ENCODE measurements at places on chromosomes 4 and X.

DNA sequence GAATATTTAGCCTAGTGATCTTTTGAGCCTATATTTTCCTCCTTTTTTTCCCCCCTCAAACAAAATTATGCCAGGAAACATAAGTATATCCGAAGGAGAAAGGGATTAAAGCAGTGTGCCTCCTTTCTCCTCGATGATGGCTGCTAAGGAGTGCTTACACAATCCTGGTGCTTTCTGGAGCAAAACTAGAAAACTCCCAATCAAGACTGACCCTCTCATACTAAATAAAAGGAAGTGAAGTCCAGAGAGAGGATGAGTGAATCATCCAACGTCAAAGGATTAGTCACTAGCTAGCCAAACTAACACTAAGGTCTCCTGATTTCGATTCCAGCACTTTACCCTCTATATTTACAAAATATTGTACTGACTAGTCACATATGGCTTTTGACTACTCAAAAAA lies 146.8 kb downstream of the PPP3CA start:
- DNase-seq = no peak

- DNase-seq = no peak
Measured at GRCh38 chrX:152915541-152916241, 17.8 kb downstream of the ZNF185 start.

GRCh38 chr4:38281371-38282071 lies 321.3 kb downstream of the PTTG2 start:
- no peak for DNase-seq

- no peak for DNase-seq
Measured at GRCh38 chrX:2397229-2398063, 103.3 kb downstream of the DHRSX start.

- DNase-seq = peak; percentile 77
Measured at GRCh38 chrX:7147413-7147977, at the start of gene STS. Gene STS, plus strand, starts transcription at chrX:7147712. Its CDS starts 105,488 bp downstream, at chrX:7253200.

GRCh38 chr4:40856840-40857362 lies 107.1 kb downstream of the NSUN7 start:
- DNase-seq = peak; percentile 78

GRCh38 chr4:31043382-31044062 lies 323.4 kb downstream of the PCDH7 start:
- DNase-seq = no peak

GRCh38 chrX:39764441-39764914 lies 333.3 kb downstream of the BCOR start:
- no peak for DNase-seq

GRCh38 chrX:54798137-54798536 lies at the start of gene ITIH6:
Gene ITIH6, minus strand, starts transcription at chrX:54798255. Its CDS starts 45 bp downstream, at chrX:54798210.
- DNase-seq = no peak

GRCh38 chr4:94373752-94374151 lies 31.1 kb upstream of the HPGDS start:
- no peak for DNase-seq

GRCh38 chr4:176044589-176044951 lies 21.1 kb upstream of the WDR17 start:
- DNase-seq = no peak

DNA sequence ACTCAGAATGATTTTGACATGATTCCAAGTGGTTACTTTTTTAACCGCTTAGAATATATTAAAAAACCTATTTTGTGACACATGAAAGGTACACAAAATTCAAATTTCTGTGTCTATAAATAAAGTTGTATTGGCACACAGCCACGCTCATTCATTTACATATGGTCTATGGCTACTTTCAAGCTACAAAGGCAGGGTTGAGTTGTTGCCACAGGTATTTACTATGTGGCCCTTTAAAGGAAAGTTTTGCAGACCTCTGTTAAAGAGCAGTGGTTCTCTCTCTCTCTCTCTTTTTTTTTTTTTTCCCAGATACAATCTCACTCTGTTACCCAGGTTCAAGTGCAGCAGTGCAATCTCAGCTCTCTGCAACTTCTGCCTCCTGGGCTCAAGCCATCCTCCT lies 23.0 kb downstream of the GPM6B start:
- no peak for DNase-seq

- DNase-seq = peak; percentile 43
Measured at GRCh38 chr4:7391637-7392437, 42.9 kb downstream of the PSAPL1 start.

DNA sequence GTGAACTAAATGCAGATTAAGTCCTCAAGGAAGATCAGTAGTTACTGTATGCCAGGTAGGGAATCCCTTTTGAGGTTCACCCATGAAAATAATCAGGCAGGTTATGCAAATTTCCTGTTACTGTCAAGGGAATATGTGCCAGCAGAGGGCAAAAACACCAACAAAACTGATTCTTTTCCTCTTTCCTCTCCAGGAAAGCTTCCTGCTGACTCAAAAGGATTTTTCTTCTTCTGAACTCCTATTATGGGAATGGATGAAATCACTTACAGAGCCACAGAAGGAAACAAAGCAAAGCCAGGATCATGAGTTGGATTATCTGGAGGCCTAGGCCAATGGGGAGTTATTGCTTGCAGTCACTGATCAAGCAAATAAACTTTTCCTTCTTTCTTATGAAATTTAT lies 49.7 kb downstream of the TMPRSS11F start:
- DNase-seq = no peak

DNA sequence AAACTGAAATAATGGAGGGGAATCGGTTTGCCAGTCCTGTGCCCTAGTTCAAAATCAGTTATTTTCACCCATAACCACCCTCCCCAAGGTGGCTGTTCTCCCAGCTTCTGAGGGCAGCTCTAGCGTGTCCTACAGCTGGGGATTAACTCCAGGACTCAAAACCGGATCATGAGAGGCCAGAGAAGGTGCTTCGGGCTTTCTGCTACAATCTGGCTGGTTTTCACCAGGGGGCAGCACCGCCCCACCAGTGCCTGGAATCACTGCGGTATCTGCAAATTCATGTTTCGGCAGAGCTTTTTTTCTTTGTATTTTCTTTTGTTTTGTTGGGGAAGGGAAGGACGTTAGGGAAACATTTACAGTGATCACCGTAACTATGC lies 28.4 kb downstream of the PDHA1 start:
- peak; percentile 85 for DNase-seq

DNA sequence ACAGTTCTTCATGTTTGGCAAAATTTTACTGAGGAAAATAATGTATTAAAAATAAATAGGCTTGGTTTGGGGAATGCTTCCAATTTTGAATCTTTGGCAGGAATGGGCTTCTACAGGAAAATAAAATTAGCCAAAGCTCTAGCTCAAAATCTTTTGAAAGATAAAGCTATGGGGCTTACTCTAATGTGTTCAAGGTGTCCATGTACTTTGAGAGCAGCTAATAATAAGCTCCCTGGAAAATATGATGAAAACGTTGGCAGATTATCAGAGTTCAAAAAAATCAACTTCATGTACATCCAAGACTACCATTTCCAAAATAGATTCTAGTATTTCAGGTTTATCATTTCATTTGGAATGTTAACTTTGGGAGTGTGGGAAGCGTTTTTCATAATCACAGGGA lies 158.4 kb downstream of the EMCN start:
- DNase-seq = no peak

GRCh38 chr4:138741766-138742377 lies 273.7 kb upstream of the NOCT start:
- DNase-seq = no peak

DNA sequence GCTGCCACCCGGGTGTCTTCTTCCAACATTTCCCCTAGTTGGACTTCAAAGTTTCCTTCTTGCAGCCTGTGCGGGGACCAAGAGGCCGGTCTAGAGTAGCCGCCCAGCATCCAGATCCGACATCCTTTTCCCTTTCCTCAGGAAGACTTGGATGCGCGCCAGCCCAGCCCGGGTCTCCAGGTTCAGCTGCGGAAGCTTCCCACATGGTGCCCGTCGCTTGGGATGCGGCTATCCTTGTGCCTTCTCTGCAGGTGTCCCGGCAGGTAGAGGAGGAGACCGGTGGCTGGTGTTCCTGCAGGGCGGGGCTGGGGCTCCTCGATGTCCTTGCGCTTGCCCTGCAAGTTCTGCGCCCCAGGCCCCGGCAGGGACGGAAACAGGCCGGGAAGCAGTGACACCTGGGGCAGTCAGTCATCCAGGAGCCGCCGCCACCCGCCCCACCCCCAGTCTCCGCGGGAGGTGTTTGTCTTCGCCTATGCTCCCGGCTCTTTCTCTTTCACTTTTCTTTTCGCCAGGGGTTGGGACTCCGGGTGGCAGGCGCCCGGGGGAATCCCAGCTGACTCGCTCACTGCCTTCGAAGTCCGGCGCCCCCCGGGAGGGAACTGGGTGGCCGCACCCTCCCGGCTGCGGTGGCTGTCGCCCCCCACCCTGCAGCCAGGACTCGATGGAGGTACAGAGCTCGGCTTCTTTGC lies at the start of gene IL15:
TSS of gene IL15 (plus strand) at position 502 of the 689 bp plus-strand sequence. CDS start 82,882 bp downstream, outside the sequence.
- peak; percentile 89 for DNase-seq

GRCh38 chr4:99379571-99379970 lies 27.0 kb upstream of the ADH1C start:
- no peak for DNase-seq

DNA sequence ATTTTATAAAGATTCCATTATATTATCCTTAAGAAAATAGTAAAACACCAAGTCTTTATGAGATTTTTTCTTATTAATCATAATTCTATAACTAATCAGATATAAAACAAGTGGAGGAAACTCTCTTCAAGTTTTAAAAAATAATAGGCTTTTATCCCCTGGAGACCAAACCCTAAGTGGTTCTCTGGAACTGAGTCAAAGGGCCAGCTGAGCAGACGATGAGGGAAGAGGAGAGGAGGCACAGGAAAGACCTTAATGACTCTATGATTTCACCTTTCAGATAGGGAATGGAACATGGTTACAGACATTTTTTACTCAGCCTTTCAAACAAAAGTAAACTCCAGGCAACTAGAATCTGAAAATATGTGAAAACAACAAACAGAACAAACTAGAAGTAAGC lies 201.8 kb downstream of the SLC39A8 start:
- DNase-seq = no peak

DNA sequence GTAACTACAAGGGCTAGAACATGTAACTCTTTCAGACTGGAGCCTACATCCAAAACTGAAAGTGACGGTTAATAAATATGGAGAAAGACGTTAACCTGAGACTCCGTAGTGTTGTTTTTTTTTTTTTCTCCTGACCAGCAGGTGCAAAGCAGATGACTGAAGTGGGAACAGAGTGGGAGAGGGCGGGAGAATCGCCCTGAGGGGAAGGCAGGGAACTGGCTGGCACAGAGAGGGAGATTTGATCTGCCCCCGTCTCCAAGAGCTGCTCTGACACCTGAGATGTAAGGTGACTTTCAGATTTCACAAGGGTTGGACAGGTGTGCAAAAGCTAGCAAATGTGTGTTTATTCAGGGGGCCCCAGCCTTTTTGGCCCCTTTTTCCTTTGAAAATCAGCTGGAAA lies 180.2 kb downstream of the PALLD start:
- DNase-seq = no peak

- no peak for DNase-seq
Measured at GRCh38 chrX:39502486-39502885, 595.3 kb downstream of the BCOR start.

DNA sequence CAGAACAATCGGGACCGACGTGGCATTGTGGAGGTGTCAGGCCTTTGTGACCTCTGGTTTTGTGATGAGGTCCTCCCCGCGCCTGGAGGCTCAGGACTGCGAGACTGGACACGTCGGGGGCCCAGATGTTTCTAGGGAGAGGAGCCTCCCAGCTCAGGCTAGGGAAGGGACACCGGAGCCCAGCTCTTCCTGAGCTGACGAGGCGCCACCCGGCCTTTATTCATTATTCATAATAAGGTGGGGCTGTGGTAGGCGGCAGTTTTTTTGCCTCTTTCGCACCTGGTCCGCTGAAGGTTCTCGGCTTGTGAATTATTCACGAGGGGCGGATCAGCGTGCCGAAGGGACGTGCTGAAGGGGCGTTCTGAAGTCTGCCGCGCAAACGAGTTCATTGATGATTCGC lies 2.3 kb upstream of the UBA1 start:
- DNase-seq = peak; percentile 82

GRCh38 chrX:118347131-118347530 lies 1.2 kb downstream of the WDR44 start:
- no peak for DNase-seq

GRCh38 chr4:152460488-152460887 lies 75.4 kb downstream of the FBXW7 start:
- no peak for DNase-seq

DNA sequence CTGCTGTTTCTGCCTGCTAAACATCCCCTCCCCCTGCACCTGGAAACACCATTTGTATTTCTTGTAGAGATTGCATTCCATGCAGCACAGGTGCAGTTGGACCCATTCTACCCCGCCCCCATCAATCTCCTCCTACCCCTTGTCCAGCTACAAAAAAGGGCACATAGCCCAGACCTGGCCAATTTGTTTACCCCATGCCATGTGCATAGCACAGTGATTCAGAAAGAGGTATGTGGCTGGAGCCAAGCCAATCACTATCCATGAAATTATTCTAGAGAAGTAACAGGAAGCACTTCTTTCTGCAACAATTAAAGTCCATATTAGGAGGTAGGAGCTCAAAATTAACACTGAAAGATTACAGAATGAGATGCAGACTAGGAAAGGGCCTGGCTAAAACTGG lies 20.2 kb upstream of the TMEM184C start:
- no peak for DNase-seq

DNA sequence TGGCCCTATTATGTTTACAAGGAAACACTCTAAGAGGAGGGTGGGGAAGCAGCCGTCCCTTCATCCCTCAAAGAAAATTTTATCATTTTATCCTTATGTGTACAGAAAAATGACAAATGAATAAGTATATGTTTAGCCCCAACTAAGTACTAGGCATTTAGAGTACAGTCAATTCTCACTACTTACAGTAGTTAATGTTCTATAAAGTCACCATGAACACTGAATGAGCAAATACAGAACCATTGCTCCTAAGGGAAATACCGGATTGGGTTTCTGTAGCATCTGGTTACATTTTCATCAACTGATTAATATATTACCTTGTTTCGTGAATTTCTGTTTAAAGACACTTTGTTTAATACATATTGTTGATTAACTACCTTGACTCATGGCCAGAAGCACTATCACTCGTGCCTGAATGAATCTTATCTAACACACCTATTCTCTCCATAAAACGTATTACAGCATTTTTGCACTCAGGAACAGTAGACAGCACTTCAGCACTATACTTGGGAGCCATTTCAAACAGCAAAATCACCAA lies 109.3 kb downstream of the ASB9 start:
- DNase-seq = no peak

DNA sequence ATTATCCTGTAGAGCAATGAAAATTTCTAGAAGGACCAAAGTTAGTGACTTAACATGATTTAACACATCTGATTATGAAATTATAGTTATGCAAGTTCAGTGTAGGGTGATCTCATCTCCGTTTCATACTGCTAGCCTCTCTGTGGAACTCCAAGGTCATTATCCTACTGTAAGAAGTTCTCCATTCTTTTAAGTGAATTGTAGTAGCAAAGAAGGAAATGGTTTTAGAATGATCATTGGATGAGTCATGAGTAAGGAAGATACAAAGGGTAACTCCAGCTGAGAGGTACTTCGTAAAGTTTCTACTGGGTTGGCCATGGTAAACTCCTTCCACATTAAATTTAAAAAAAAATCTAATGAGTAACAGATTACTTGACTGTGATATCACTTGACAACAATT lies 215.0 kb upstream of the GIMD1 start:
- DNase-seq = no peak
